ENCODE measurements at places on chromosomes 3 and 15. TPM values are rescaled to one million over a fixed set of nuclear protein-coding genes. Genes with fewer than 3 reads are reported as not detected.

GRCh38 chr3:99877031-99877579 lies 59.4 kb downstream of the CMSS1 start:
- peak overlapping the region; percentile 98 for H3K27ac ChIP-seq
- peaks cover 5% of the 10 kb centered on the region for H3K4me1 ChIP-seq
- H3K27me3 ChIP-seq, result no peaks in the 10 kb centered on the region
- H3K36me3 ChIP-seq, result peaks cover under 1% of the 10 kb centered on the region

ACKR4 gene
- 3.0 TPM for total RNA-seq

RAP2B gene
- total RNA-seq, result 7.2 TPM

DNA sequence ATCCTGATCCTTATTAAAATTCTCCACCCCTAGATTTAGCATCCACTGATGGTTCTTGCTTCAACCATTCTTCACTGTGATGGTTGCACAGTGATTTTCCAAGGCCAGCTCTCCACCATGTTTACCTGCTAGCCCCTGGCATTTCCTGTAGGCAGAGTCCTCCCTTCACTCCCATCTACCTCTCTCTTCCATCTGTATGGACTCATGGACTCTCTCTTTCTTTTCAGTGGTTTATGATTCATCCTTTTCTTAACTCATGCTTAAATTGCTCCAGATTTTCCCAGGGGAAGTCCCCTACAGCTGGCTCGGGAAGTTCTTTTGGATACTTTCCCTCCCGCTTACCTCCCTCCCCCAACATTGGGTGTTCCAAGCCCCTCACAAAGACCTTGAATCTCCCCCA lies 18.7 kb downstream of the TGM4 start:
- no peak overlapping the region for H3K27ac ChIP-seq
- H3K36me3 ChIP-seq, result no peaks in the 10 kb centered on the region
- no peak for DNase-seq
